ENCODE measurements at places on chromosomes 6 and 20. TPM values are rescaled to one million over a fixed set of nuclear protein-coding genes. Genes with fewer than 3 reads are reported as not detected.

Gene DSE
- polyA plus RNA-seq = 87.6 TPM

- no peak overlapping the region for H3K27ac ChIP-seq
- H3K27me3 ChIP-seq = no peaks in the 10 kb centered on the region
- no peaks in the 10 kb centered on the region for H3K36me3 ChIP-seq
- H3K4me3 ChIP-seq = no peak overlapping the region
- no peaks in the 10 kb centered on the region for H3K4me1 ChIP-seq
- DNase-seq = no peak
Observed at GRCh38 chr6:46513533-46513932, 22.3 kb upstream of the RCAN2 start.

Gene PHF10
- polyA plus RNA-seq = 5.9 TPM

- no peak for DNase-seq
- no peak overlapping the region for H3K4me3 ChIP-seq
- H3K36me3 ChIP-seq = no peaks in the 10 kb centered on the region
Observed at GRCh38 chr20:14861028-14861699, 523.8 kb upstream of the FLRT3 start.

Gene CCR6
- polyA plus RNA-seq = not detected

DNA sequence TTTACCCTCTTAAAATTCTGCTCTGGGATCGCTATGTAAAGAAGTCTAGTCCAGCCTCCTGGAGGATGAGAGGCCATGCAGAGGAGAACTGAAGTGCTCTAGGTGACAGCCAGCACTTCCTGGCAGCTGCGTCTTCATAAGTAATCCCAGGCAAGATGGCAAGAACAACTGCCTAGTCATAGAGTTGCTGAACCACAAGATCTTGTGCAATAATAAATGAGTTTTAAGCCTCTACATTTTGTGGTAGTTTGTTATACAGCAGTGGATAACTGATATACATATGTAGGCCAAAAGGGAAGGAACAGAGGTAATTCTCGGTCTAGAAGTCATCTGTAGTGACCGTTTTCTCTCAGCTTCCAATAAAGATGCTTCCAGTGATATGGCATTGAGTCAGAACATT lies 103.8 kb upstream of the FLRT3 start:
- H3K4me1 ChIP-seq = peaks cover 9% of the 10 kb centered on the region
- no peaks in the 10 kb centered on the region for H3K27me3 ChIP-seq

GRCh38 chr6:90136837-90137568 lies 159.6 kb downstream of the BACH2 start:
- DNase-seq = no peak
- no peak overlapping the region for H3K27ac ChIP-seq
- H3K27me3 ChIP-seq = no peaks in the 10 kb centered on the region
- H3K4me1 ChIP-seq = no peaks in the 10 kb centered on the region

Gene MCUR1
- polyA plus RNA-seq = 8.3 TPM

GRCh38 chr6:130693944-130694343 lies 133.3 kb upstream of the SMLR1 start:
- DNase-seq = no peak
- no peak overlapping the region for H3K27ac ChIP-seq
- no peaks in the 10 kb centered on the region for H3K36me3 ChIP-seq
- H3K4me3 ChIP-seq = no peak overlapping the region

- no peak overlapping the region for H3K4me3 ChIP-seq
- H3K27ac ChIP-seq = no peak overlapping the region
- DNase-seq = no peak
- no peaks in the 10 kb centered on the region for H3K4me1 ChIP-seq
- no peaks in the 10 kb centered on the region for H3K27me3 ChIP-seq
- no peaks in the 10 kb centered on the region for H3K36me3 ChIP-seq
Observed at GRCh38 chr6:140070846-140071473, 696.5 kb upstream of the CITED2 start.

Gene CST2
- polyA plus RNA-seq = not detected

GRCh38 chr20:8404912-8405635 lies 273.0 kb downstream of the PLCB1 start:
- H3K4me1 ChIP-seq = no peaks in the 10 kb centered on the region
- DNase-seq = no peak
- no peaks in the 10 kb centered on the region for H3K36me3 ChIP-seq
- H3K27me3 ChIP-seq = no peaks in the 10 kb centered on the region
- H3K4me3 ChIP-seq = no peak overlapping the region
- no peak overlapping the region for H3K27ac ChIP-seq

DNA sequence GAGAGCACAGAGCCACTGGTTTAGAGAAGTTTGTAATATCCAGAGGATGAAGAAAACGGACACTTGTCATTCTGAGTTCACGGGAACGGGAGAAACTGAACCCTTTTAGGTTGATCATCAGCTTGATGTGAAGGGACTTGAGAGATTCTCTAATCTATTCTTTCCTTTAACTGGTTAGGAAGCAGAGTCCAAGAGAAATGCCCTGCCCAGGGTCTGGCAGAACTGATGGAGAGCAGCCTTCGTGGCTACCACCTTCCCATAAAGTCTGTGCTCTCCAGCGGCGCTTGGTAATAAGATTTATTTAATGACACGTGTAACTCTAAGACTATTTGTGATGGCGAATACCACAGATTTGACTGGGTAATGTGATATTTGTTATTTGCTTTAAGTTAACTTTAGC lies 36.0 kb downstream of the E2F3 start:
- H3K36me3 ChIP-seq = peaks cover under 1% of the 10 kb centered on the region
- no peaks in the 10 kb centered on the region for H3K4me1 ChIP-seq
- DNase-seq = no peak
- H3K4me3 ChIP-seq = no peak overlapping the region
- H3K27me3 ChIP-seq = no peaks in the 10 kb centered on the region
- H3K27ac ChIP-seq = no peak overlapping the region

Measured in keratinocyte (primary cell).